HuH-7.5 (cell line): ENCODE measurements at places on chromosomes 2 and 18.

DNA sequence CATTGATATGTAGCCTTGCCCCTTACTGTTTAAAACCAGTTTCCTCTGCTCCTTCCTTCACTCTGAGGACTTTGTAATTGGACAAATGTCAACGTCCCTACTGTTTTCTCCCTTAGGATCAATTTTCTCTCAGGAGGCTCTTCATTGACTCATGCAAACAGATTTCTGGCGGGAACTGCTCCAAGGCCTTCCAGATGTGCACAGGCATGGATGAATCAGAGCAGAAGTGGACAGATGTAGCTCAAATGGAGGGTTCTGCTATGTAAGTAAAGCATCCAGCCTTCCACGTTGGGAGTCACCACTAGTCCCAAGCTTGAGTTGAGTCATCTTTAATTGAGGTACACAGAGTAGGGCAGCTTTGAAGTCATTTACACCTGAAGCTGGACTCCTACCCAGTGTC lies 34.1 kb upstream of the ZDBF2 start:
- DNase-seq = no peak

- DNase-seq = no peak
Measured at GRCh38 chr18:25279133-25279532, 72.8 kb downstream of the ZNF521 start.

- no peak for DNase-seq
Measured at GRCh38 chr2:135037831-135038230, 9.4 kb downstream of the MAP3K19 start.

- DNase-seq = no peak
Measured at GRCh38 chr2:37110306-37111212, 26.2 kb downstream of the GPATCH11 start.

- DNase-seq = no peak
Measured at GRCh38 chr2:8514796-8515758, 166.8 kb upstream of the ID2 start.

GRCh38 chr2:134676960-134677359 lies 41.8 kb downstream of the TMEM163 start:
- DNase-seq = no peak

DNA sequence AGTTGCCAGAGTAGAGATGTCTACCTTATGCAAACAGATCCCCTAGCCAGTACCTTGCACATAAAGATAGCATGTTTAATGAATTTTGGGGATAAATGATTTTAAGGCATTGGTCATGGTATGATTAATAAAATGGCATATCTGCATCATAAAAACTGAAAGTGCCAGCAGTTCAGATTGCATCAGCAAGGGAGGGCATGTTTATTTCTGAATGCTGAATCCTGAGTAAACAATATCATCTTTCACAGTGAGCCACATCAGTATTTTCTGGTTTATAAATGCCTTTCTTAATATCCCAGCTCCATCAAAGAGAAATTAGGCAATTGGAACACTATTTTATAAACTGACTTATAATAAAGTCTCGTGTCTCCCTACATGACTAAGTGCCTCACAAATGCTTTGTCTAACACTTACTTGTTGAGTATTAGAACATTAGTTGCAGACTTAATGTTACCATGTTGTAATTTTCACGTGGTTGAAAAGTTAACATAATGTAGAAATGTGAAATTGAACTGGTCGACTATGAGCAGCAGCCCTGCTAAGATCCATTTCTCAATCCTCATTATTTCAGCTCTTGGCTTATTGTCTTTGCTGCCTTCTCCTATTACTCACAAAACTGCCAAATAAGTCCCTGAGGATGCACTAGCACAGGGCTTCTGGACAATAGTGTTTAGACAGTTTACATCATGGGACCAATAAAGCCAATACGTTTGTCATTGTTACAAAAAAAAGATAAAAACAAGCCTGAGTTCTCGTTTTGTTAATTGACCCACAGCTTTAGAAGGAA lies 48.0 kb downstream of the LANCL1 start:
- DNase-seq = no peak

DNA sequence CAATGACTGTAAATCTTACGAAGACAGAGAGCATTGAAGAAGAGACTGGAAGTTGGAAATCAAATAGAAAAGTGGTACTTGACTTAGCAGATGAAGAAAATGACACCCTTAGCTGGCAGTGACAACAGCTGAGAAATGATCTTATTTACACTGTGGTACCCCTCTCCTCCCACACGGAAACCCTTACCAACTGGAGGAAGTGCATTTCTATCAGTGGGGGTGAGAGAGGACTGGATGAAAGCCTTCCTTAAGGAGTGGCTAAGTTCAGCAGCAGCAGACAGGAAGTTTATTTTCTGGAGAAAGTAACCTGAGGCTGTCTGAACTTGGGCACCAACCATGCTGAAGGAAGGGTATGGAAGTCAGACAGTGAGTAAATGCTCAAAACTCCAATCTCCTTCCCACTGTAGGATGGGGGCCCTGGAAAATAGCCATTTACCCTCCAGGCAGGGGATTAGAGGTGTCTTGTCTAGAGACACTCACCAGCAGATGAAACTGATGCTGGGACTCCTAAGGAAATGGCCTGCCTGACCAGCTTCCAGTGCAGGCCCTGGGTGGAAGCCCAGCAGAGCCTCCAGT lies 160.2 kb upstream of the NCK2 start:
- DNase-seq = no peak

- DNase-seq = no peak
Measured at GRCh38 chr2:154306266-154306970, 392.1 kb upstream of the KCNJ3 start.

DNA sequence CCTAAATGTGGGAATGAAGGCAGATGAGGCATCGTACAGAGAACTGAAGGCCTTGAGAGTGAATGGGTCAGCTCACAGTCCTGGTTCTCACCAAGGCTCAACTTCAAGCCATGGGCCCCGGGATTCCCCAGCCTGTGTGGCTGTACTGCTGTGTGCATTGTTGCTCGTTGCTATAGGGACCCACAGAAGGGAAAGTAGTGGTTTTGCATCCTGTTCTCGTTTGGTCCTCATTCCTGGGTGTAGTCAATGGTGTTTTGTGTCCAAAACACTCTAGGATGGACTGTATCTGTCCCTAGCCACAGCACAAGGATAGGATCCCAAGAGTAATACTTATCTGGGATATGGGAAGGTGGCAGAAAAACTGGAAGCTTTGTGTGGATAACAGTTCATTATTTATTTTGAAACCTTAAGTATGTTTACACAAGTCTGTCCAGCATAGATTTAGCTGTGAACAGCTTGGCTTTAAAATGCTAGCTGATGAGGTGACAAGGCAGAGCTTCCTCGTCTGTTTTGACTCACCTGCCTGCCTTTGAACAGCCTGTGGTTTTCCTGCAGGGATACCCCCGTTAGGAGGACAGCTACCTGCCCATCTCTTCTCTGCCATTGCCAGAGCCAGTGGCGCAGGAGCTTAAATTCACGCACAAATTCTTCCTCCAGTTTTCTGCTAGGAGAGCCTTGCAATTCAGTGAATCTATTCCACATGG lies 85.0 kb downstream of the WDSUB1 start:
- DNase-seq = no peak
